ENCODE measurements at places on chromosomes 3 and 15.

GRCh38 chr3:194468086-194468485 lies 18.7 kb downstream of the ATP13A3 start:
- no peak for DNase-seq

- DNase-seq = peak; percentile 52
These were observed 36.5 kb downstream of the ALS2CL start for GRCh38 chr3:46656778-46657556.

GRCh38 chr3:176609361-176609760 lies 587.9 kb downstream of the TBL1XR1 start:
- DNase-seq = no peak

DNA sequence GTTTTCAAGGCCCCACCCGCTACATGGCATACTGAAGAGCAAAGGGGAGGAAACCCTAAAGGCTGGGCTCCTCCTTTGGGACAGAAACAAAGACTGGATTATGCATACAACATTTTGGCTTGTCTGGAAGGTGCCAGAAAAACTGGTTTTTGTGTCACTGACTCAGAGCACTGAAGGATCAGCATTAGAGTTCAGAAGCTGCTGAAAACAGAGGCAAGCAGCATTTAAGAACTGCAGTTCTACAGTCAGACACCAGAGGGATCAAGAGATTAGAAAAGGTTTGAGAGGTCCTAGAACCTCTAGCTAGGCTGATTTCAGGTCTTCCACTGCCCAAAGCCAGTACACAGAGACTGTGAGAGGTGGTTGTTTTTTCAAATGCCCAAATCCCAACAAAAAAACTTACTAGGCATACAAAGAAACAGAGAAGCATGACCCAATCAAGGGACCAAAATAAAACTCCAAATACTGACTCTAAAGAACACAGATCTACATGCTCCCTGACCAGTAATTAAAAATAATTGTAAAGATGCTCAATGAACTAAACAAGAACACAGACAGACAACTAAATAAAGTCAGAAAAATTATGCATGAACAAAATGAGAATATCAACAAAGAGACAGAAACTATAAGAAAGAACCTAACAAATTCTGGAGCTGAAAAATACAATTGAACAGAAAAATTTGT lies 91.2 kb downstream of the SENP2 start:
- peak; percentile 87 for DNase-seq

DNA sequence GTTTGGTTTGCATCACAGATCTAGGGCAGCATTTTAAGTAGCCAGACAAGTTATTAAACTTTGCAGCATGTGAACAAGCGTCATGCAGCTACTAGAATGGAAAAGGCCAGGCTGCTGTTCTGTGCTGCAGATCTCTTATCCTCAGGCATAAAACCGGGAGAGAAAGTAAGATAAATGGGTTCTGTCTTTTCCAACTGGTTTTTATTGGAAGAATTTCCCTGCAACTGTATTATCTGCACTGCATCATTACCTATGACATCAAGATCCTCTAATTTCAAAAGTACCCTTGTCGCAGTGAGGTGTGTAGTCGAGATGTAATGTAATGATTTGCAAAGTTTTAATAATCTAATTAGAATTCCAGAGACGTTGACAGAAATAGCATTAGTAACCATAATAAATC lies 240.3 kb downstream of the FEZF2 start:
- no peak for DNase-seq

All from foreskin fibroblast (primary cell).